Astrocyte (in vitro differentiated cells and primary cell): ENCODE measurements at places on chromosomes 2 and 18. TPM values are rescaled to one million over a fixed set of nuclear protein-coding genes. Genes with fewer than 3 reads are reported as not detected.
A peak's percentile ranks its signal among the peaks of the same experiment; 100 is the strongest.

RGPD4 gene
- not detected in 2 replicates for total RNA-seq

- H3K4me1 ChIP-seq = peaks cover 32% of the 10 kb centered on the region
- no peaks in the 10 kb centered on the region for H3K36me3 ChIP-seq
- H3K27ac ChIP-seq = peak within 1 kb of the TSS; percentile 83
- DNase-seq = peak; percentile 87
- H3K27me3 ChIP-seq = no peaks in the 10 kb centered on the region
Observed at GRCh38 chr2:17540093-17540812, at the start of gene VSNL1. Gene VSNL1, plus strand, starts transcription at chr2:17540696. Its CDS starts 51,379 bp downstream, at chr2:17592075.

DNER gene
- 0.82 and 1.0 TPM in 2 replicates for total RNA-seq

GALNT13 gene
- 2.0 and 2.6 TPM in 2 replicates for total RNA-seq

DNA sequence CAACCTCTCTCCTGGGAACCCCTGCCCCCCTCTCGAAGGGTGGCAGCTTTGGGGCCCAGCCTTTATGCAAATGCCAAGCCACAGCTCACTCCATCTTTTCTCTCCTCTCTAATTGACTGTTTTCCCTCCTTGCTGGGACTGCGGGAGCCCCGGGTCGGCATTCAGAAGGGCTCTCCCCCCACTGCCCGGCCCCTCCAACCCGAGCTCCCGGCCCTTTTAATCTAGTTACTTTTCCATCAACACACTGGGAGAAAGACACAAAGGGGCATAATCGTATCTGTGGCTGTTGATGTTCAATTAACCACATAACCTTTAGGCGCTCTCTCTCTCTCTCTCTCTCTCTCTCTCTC lies 95.4 kb downstream of the INHBB start:
- no peak overlapping the region for H3K4me3 ChIP-seq
- DNase-seq = no peak
- H3K27ac ChIP-seq = no peak overlapping the region
- H3K27me3 ChIP-seq = peaks cover 26% of the 10 kb centered on the region
- peaks cover 12% of the 10 kb centered on the region for H3K4me1 ChIP-seq
- no peaks in the 10 kb centered on the region for H3K36me3 ChIP-seq

DNA sequence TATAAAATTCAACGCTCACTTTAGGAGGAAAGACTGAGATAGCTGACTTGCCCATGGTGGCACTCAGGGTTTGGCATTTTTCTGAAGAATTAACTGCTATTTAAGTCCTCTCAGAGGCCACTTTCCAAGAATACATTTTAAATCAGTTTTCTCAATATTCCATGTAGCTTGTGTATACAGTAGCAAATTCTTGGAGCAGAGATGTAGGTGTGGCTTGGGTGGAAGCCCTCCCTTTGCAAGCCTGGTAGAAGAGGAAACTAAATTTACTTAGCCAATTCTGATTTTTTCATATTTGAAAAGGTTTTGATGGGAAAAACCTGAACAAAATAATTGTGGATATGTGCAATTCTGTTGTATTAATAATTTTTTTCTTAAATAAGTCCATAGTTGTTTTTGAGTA lies 14.0 kb upstream of the ITGAV start:
- H3K36me3 ChIP-seq = no peaks in the 10 kb centered on the region
- H3K4me1 ChIP-seq = peaks cover 25% of the 10 kb centered on the region
- H3K4me3 ChIP-seq = no peak overlapping the region
- DNase-seq = no peak

CIB4 gene
- not detected in 2 replicates for total RNA-seq

DNA sequence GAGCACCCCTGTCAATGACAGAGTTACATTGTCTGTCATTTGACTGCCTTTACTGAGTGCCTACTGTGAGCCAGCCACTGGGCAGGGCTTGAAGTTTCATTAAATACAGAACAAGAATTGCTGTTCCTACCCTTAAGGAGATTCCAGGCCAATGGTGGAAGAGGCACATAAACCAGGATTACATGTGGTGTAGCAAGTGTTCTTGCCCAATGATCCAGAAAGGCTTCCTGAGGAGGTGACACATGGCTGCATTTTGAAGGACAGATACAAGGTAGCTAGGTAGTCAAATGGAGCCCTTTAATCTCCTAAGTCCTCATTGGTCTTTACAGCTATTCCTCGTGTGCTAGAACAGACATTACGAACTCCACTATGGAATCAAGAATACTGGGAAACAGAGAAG lies 312.7 kb downstream of the ETAA1 start:
- no peaks in the 10 kb centered on the region for H3K4me1 ChIP-seq
- no peak overlapping the region for H3K27ac ChIP-seq
- no peaks in the 10 kb centered on the region for H3K36me3 ChIP-seq
- no peak for DNase-seq

STON1 gene
- total RNA-seq = 7.3 and 9.5 TPM in 2 replicates

- H3K27ac ChIP-seq = no peak overlapping the region
- no peaks in the 10 kb centered on the region for H3K4me1 ChIP-seq
- DNase-seq = no peak
- H3K27me3 ChIP-seq = no peaks in the 10 kb centered on the region
Observed at GRCh38 chr2:129379411-129379810, 600.1 kb upstream of the RAB6C start.

DNA sequence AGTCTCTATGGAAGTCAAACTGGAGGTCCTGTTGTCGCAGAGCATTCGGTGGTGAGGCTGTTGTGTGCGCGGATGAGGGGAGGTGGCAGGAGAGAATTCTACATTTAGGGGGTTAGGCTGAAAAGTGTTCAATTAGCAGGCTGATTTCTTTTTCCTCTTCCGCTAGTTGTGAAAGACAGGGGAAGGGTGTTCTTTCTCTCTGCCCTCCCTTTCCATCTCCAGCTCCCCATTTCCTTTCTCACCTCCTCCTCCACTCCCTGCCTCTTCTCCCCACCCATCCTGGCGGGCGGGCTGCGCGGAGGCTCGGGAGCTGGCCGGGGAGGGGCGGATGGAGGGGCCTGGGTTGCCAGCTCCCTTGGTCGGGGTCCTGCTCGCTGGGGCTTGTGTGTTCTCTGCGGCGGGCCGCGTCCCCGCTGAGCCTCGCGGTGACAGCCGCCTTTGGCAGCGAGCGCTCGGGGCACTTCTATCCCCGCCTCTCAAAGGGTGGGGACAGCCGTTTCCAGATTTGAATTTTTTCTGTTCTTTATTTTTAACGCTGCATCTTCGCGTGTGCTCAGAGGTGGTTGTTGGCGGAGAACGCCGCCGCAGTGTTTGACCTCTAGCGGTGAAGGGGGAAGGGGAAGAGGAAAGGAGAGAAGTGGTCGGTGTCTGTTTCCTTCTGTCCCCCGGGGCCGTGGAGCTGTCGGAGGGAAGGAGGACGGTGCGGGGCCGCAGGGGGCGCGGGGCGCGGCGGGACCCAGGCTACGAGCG lies 3.6 kb downstream of the SOX11 start:
- H3K4me1 ChIP-seq = peaks cover 8% of the 10 kb centered on the region
- peak overlapping the region; percentile 79 for H3K27ac ChIP-seq
- peak overlapping the region; percentile 98 for H3K4me3 ChIP-seq
- H3K36me3 ChIP-seq = no peaks in the 10 kb centered on the region
